NCI-H2029 (cell line): ENCODE measurements at places on chromosomes 1 and 21.
A peak's percentile ranks its signal among the peaks of the same experiment; 100 is the strongest.

- DNase-seq, result no peak
Measured at GRCh38 chr1:22216210-22216883, 73.5 kb upstream of the WNT4 start.

DNA sequence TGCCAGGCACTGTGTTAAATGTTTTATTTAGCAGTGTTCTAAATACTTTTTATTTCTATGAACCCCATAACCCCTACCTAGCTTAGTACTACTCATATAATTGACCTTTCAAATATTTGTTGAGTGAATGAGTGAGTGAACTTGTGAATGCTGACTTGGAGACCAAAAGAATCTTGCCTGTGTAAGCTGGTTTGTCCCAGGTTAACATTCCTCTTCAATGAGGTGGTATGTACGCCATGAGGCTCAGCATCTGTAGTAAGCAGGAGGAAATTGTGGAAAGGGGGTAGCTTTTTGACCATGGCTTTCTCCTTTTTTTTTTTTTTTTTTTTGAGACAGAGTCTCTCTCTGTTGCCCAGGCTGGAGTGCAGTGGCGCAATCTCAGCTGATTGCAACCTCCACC lies 14.6 kb downstream of the MED18 start:
- no peak for DNase-seq

DNA sequence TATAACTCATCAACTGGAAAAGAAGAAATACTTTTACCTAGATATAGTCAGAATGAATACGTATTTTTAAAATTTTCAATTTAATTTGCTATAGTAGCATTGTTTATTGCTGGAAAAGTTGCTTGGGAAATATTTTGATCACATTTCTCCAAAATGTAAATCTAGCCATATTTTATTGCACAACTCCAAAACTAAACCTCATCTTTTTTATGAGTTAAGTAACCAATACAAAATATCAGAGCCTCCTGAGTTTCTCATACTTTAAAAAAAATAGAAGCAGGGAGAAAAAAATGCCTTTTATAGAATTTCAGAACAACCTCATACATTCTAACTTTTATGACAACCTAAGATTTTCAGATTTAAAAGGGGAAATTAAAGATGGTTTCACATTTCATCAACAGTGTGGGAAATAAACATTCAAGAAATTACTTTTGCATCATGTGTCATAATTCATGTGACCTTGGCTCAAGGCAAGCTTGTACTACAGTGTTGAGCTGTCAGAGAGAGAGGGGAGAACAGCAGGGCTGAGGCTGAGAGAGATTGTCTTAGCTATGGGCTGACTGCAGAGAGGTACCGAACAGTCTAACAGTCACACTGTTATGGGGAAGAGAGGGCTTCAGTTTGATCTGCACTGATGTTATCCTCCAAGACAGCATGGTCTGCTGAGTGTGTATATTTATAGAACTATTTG lies 519.0 kb downstream of the LTN1 start:
- no peak for DNase-seq

GRCh38 chr21:36846631-36847030 lies 119.8 kb downstream of the HLCS start:
- DNase-seq, result no peak

DNA sequence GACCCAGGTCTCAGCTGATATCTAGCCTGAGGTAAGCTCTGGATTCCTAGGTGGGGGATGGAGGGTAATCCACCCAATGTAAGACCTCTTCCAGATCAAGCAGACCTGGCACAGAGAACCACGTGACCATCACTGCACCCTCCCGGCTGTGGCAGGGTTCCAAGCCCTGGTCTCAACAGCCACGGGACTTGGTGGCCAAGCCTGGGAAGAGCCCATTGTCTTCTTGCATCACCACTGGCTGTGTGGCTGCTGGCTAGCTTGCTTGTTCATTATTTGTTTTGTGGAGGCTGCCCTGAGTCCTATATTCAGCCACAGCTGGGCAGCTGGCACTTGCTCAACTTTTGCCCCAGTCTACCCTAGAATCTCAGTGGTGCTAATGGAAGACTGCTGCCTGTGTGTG lies 24.1 kb upstream of the NFASC start:
- peak; percentile 96 for DNase-seq
